Stimulated activated CD4-positive, alpha-beta T cell treated with anti-CD3 and anti-CD28 coated beads, Interleukin-4, amount 100 ng/mL, for 4 hours (primary cell): ENCODE measurements at places on chromosomes 5 and 9.

- no peak for DNase-seq
Measured at GRCh38 chr5:127311349-127311748, 20.8 kb downstream of the MEGF10 start.

GRCh38 chr9:37102486-37102885 is 17.9 kb upstream of the ZCCHC7 start:
- no peak for DNase-seq

DNA sequence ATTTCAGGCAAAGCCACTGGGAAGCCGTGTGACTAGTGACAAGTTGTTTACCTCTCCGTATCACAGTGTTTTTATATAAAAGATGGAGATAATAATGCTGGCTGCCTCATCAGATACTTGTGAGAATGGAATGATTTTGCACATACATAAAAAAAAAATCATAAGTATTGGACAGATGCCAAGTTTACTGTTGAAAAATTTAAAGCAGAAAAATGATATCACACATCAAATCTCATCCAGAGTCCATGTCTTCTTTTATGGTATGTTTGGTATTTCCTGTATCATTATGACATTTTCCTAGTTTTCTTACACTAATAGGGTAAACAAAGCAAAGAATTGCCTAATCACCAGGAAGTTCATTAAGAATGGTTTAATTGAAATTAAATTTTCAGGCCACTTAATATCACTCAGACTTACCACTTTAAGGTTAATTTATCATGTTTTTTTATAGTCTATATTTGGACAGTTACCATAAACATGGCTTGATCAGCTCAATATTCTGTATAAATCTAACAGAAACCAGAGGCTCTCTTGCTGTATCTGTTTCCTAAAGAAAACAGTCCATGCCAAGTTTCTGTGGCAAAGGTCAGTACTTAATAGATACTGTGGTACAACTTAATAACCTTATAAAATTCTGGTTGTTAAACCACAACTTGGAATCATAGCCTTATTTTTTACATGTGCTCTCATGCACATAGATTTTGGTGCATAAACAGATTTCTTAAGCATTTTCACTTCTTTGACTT is 656.5 kb upstream of the RIOK2 start:
- no peak for DNase-seq

GRCh38 chr5:96627792-96628398 is 34.3 kb upstream of the CAST start:
- no peak for DNase-seq

- no peak for DNase-seq
Measured at GRCh38 chr9:90027296-90027790, 422.5 kb downstream of the GADD45G start.

DNA sequence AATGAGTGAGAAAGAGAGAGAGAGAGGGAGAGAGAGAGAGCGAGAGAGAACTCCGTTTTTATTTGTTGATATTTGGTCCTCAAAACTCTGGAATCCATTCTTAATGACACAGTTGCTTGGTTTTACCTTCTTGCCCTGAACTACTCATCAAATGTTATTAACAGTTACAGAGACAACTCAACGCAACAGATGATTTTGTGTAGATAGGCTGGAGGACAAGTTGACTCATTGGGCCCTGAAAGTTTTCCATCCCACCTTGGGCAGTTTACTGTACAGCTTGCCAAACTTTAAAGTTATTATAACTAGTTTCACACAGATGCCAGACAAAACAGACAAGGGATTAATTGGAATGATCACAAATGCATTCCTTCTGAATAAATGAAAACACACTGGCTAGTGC is 339.9 kb downstream of the ARL15 start:
- no peak for DNase-seq

DNA sequence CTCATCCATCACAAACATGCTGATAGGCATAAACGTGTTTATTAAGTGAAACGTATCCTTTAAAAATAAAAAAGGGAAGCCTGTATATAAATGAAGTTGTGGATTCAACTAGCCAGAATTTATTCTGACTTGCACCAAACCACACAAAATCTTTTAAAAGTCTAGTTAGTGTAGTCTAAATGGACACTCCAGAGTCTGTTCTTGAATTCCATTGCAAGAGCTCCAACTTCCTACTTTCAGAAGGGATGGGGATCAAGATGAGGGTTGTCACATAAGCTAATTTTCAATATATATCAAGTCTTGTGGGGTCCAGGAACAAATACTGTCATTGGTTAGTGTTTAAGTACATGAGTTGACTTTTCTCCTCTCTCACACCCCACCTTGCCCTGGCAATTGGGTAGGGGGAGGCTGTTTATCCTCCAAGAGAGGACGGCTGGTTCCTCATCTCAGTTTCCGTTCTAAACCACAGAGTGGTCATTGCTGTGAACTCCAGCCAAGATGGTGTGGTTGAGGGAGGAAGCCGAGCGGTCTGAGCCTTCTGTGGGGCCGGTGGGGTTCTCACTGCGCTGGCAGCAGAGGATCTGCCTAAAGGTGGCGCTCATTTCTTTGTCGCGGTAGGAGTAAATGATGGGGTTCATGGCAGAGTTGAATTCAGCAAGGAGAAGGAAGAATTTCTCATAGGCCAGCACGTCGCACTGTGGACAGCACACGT is 163.2 kb downstream of the LPAR1 start:
- no peak for DNase-seq
